ENCODE measurements at places on chromosomes 5 and 9.
A peak's percentile ranks its signal among the peaks of the same experiment; 100 is the strongest.

DNA sequence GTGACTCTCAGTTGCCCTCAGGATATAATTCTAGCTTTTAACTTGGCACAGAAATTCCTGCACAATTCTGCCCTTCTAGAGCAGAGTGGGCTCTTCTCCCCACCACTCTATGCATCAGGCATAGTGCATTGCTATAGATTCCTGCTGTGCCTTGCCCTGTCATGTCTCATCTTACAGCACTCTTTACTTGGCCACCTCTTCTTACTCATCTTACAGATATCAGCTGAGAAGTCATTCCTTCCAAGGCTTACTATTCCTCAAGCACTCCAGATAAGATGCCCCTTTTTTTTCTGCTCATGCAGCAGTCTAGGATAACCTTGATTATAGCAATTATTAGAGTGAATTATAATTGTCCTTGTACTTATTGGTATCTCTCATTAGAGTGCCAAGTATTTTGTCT is 5.6 kb downstream of the FAM221B start:
- DNase-seq, result no peak

GRCh38 chr5:81750308-81751008 is 439 bp downstream of the SSBP2 start:
- DNase-seq, result peak; percentile 49

GRCh38 chr9:114981063-114981462 is 50.7 kb upstream of the TNFSF8 start:
- DNase-seq, result no peak

DNA sequence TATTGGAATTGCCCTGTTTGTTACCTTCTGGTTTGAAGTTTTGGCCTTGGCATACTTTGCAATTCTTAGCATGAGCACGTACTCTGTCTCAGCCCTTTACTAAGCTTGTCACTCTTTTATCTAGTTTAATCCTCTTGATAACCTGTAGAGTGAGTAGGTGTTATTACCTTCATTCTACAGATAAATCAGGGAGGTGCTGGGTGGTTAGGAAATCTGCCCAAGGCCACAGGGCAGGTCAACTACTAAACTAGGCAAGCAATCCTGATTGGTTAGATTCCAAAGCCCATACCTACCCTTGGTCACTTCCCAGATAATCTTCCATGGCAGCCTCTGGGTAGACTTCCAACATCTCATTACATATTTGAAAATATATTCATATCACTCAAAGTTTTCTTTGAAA is 65.7 kb downstream of the PCSK5 start:
- no peak for DNase-seq

DNA sequence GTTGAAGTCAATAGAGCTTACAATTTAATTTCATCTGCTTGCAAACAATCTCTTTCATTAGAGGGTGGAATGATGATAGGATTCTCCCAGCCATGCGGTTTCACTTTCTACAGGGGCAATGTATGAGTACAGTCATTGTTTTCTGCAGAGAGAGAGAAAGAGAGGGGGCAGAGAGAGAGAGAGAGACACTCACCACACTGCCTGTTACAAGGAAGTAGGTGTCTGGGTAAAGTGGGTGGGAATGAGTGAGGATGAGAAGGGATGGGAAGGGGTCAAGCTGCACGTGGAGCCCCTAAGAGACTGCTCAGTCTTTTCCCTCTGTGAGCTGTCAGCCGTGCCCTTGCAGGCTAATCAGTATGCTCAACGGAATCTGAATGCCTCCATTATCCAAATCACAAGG is 454.3 kb downstream of the KDM4C start:
- DNase-seq, result no peak

GRCh38 chr5:61625681-61626621 is 293.9 kb downstream of the ZSWIM6 start:
- DNase-seq, result peak; percentile 34

DNA sequence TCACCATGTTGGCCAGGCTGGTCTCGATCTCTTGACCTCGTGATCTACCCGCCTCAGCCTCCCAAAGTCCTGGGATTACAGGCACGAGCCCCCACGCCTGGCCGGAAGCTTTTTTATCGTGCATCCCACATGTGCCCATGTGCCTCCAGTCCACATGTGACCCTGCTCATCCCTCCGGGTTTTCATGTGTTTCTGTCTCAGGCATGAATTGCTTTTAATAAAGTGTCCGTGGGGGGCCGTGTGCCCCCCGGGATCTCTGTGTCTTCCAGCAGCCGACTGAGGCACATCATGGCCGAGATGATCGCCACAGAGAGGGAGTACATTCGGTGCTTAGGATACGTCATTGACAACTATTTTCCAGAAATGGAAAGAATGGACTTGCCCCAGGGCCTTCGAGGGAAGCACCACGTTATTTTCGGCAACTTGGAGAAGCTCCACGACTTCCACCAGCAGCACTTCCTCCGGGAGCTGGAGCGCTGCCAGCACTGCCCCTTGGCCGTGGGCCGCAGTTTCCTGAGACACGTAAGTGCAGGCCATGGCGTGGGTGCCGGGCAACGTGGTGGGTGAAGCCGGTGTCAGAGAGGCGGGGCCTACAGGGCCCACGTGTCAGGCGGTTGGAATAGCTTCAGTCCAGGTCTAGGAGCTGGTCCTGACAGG is 22.1 kb upstream of the LRRC14B start:
- DNase-seq, result no peak

- DNase-seq, result no peak
These were observed 171.6 kb downstream of the PAX5 start for GRCh38 chr9:36862206-36863145.

DNA sequence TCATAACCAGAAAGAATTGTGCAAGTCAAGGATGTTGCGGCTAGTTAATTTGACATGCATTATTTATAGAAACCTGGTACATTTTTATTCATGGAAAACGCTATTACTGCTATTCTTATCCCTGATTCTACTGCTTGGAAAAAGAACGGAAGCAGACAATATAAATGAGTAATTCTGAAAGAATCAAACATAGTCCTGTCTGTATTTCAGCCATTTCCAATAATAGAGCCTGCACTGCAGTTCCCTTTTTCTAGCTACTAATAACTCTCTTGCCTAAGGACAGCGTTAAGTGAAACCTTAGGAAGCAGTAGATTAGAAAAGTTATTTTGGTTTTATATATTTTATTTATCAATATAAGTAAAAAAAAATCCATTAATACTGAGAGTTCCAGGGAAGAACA is 414.9 kb downstream of the CYLC2 start:
- no peak for DNase-seq

All from stimulated activated effector memory CD8-positive, alpha-beta T cell treated with anti-CD3 and anti-CD28 coated beads, Interleukin-12 subunit alpha, Interleukin-12 subunit beta, amount 100 ng/mL, for 72 hours (primary cell).